Naive thymus-derived CD4-positive, alpha-beta T cell (primary cell): ENCODE measurements at places on chromosomes 11 and 22. TPM values are rescaled to one million over a fixed set of nuclear protein-coding genes. Genes with fewer than 3 reads are reported as not detected.
A peak's percentile ranks its signal among the peaks of the same experiment; 100 is the strongest.

TMEM151A gene
- 0.11 TPM for total RNA-seq

- no peak overlapping the region for H3K4me3 ChIP-seq
- no peaks in the 10 kb centered on the region for H3K36me3 ChIP-seq
- no peak overlapping the region for H3K27ac ChIP-seq
Observed at GRCh38 chr11:129544691-129545090, 169.0 kb downstream of the BARX2 start.

- H3K27me3 ChIP-seq, result no peaks in the 10 kb centered on the region
- no peak overlapping the region for H3K4me3 ChIP-seq
- no peak for DNase-seq
- H3K36me3 ChIP-seq, result no peaks in the 10 kb centered on the region
Observed at GRCh38 chr22:48957987-48958321, 869.7 kb downstream of the BRD1 start.

GRCh38 chr11:108115500-108116140 is 5.7 kb upstream of the ACAT1 start:
- no peaks in the 10 kb centered on the region for H3K4me1 ChIP-seq
- H3K27ac ChIP-seq, result no peak overlapping the region
- H3K4me3 ChIP-seq, result no peak overlapping the region
- DNase-seq, result no peak
- no peaks in the 10 kb centered on the region for H3K27me3 ChIP-seq
- H3K36me3 ChIP-seq, result no peaks in the 10 kb centered on the region

DNA sequence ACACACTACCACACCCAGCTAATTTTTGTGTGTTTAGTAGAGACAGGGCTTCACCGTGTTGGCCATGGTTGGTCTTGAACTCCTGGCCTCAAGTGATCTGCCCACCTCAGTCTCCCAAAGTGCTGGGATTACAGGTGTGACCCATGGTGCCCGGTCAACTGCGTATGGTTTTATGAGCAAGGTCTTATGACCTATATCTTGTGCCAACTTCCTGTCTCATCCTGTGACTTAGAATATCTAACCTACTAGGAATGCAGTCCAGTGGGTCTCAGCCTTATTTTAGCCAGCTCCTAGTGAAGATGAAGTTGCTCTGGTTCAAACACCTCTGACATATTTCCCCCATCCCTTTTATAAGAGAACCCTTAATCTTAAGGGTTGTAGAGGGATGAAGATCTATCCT is 66.1 kb upstream of the OR5AN1 start:
- H3K27ac ChIP-seq, result no peak overlapping the region
- no peak for DNase-seq
- no peak overlapping the region for H3K4me3 ChIP-seq
- no peaks in the 10 kb centered on the region for H3K4me1 ChIP-seq
- no peaks in the 10 kb centered on the region for H3K27me3 ChIP-seq

GRCh38 chr11:46917109-46917761 is 1.1 kb downstream of the LRP4 start:
- no peak for DNase-seq
- no peak overlapping the region for H3K27ac ChIP-seq
- H3K27me3 ChIP-seq, result peaks cover 18% of the 10 kb centered on the region
- no peaks in the 10 kb centered on the region for H3K36me3 ChIP-seq
- H3K4me1 ChIP-seq, result peaks cover 13% of the 10 kb centered on the region
- peak overlapping the region; percentile 53 for H3K4me3 ChIP-seq

APOL4 gene
- total RNA-seq, result not detected

NTM gene
- not detected in 2 replicates for total RNA-seq
